NCI-H2227 treated with DMSO at 0.1 percent for 48 hours (cell line): ENCODE measurements at places on chromosomes 1 and 21.

- DNase-seq = no peak
Observed at GRCh38 chr1:147235822-147236221, 6.7 kb upstream of the CHD1L start.

- DNase-seq = no peak
Observed at GRCh38 chr1:152044386-152044785, 7.6 kb upstream of the S100A11 start.

- no peak for DNase-seq
Observed at GRCh38 chr1:226698659-226699058, 40.4 kb downstream of the ITPKB start.

GRCh38 chr1:236284291-236284721, 2.5 kb upstream of the ERO1B start:
- DNase-seq = no peak

GRCh38 chr1:61121631-61122030, 39.3 kb downstream of the NFIA start:
- DNase-seq = no peak

DNA sequence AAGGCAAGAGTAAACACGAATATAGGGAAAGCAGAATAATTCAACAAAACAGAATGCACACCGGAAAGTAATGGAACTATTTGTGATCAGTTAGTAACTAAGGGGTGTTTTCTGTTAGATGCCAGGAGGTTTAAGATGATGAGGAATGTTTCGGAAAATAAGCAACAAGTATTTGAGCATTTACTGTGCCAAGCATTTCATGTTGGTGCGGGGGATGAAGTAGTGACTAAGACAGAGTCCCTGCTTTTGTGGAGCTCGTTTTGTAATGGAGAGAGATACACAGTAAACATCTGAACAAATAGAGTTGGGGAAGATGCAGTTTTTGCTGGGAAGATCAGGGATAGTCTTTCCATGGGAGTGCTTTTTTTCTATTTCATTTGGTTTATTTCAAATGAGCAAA, 78.7 kb downstream of the DYRK1A start:
- DNase-seq = no peak

GRCh38 chr1:35220976-35221375, 28.0 kb upstream of the SFPQ start:
- DNase-seq = peak; percentile 22

- no peak for DNase-seq
Observed at GRCh38 chr1:110220324-110220723, 10.2 kb downstream of the KCNC4 start.

DNA sequence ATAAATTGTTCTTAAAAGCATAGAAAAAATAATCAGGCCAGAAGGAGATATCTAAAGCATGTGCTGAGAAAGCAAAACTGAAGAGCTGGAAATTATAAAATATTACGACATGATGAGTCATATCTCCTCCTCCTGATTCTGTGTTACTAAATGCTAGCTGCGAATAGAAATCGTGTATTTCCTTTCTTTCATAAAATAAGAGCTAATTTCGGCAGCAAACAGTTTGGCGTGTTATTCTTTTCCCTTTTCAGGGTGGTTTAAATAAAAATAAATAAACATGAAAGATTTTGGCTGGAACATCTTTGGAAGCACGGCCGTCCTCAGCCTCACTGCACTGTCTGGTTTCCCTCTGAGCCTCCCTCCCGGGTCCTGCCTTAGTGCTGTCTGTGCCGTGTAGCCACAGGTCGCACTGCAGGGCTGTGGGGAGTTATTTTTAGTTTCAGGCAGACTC, 56.0 kb downstream of the ADARB1 start:
- peak; percentile 63 for DNase-seq

- DNase-seq = no peak
Observed at GRCh38 chr1:205990226-205990625, 13.0 kb downstream of the RAB7B start.

GRCh38 chr1:247551721-247552120, 2.8 kb downstream of the GCSAML start:
- no peak for DNase-seq

DNA sequence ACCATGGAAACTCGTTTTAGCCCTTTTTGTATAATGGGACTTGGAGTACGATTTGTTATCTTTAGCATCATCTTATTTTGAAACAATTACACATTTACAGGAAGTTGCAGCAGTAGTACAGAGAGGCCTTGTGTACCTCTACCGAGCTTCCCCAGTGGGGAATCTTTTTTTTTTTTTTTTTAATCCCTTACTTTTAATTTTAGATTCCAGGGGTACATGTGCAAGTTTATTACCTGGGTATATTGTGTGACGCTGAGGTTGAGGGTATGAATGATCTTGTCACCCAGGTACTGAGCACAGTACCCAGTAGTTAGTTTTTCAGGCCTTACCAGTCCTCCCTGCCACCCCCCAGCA, 45.9 kb downstream of the HHAT start:
- DNase-seq = no peak

DNA sequence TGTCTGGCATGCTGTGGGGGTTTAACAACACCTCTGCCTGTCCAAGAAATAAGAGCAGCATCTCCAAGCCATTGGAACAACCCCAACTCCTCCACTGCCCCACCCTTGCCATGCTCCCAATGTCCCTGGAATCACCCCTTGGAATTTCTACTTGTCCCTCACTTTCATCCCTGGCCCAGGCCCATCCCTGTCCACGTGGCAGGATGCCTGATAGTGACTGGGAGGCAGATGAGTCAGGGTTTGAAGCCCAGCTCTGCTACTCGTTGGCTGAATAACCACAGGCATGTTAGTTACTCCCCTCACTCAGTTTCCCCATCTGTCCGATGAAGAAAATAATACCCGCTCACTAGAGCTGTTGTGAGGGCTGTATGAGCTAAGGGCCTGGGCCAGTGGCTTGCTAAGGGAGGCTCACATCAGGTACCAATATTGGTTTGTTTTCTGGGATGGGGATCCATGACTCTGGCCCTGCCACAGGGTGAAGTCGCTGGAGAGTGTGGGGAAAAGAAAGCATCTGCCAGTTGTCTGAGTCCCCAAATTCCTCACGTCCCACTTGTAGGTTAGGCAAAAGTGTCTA, 99.4 kb upstream of the TLR5 start:
- no peak for DNase-seq

GRCh38 chr21:41979751-41980369, 26.0 kb upstream of the C2CD2 start:
- no peak for DNase-seq

DNA sequence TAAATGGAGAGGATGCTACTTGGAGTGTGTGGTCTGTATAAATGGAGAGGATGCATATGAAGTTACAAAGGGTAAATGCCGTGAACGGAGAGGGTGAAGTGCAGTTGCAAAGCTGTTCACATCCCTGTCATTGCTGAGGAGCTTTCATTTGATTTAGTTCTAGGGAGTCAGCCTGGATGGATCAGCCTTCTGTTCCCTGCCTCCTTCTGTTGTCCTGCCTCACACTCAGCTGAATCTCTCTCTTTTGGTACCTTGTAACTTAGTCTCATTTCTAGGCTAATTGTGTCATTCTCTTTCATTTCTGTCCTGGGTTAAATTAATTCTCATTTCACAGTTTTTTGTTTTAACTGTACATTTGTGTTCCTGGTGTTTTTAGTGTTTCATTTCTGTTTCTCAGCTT, 133.2 kb upstream of the COL6A1 start:
- no peak for DNase-seq

- no peak for DNase-seq
Observed at GRCh38 chr1:96565546-96565945, 156.0 kb upstream of the PTBP2 start.

DNA sequence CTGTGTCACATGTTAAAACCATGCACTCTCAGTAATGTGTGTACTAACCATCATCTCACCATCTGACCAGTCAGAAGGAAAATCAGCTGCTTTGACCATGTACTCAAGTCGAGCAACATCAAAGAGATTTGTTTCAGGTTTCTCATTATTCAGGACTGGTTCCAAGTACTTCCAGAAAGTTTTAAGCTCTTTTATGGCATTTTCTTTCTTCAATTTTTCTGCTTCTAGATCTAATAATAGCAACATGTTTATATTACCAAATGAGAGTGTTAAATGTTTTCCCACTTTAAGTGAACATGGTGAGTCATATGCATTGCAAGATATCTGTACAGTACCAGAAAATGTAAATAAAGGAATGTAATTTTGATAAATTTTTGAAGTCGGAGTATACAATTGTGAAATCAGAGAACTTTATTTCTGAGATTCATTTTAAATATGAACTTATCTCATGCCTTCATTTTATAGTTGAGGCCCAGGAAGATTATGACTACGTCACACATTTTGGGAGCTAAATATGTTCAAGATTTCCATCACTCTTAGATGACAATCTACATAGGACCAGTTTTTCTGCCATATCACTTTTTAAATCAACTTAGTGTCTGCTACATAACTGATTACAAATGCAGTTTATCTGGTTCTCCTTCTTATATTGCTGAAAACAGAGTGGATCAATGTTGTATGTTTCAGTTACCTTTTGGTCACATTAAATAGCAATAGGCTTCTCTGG, 87.2 kb downstream of the SPAG17 start:
- DNase-seq = no peak

DNA sequence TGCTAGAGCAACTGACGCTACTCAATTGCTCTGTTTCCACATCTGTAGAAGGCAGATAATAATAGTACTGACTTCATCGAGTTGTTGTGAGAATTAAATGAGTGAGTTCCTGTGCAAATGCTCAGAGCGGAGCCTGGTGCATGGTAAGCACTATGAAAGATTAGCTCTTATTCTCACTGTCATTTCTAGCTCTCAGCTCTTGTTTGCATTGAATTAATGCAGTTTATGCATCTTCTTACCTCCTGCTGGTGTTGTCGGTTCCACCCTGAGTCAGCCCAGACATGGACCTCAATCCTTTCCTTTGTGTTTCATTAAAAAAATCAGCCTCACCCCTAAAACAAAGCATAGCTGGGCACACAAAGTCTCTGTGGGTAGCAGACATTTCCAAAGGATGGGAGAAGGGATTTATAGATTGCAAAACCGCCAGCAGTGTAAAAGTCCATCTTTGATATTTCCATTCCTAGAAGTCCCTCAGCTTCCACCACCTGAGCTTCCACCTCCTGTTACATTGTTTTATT, 254.4 kb upstream of the CSF3R start:
- no peak for DNase-seq

DNA sequence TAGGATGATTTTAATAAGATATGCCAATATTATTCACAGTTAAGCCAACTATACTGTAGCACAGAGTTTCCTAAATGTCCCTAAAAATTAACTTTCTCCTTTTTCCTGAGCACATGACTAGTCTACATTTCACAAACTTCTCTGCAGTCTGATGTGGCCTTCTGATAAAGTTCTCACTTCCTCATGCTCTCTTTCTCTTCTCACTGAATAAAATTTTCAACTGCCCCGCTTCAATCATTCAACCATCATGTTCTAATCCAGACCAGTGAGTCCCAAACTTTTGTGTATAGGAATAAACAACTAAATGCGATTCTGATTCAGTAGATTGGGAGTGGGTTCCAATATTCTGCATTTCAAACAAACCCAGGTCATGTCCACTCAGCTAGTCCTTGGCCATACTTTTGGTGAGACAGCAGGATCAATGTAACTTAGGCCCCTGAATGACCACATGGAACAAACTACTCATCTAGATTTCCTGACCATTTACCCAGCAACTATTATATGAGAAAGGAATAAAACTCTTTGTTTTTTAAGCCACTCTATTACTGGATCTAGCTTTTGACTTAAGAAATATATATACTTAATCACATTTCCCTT, 20.1 kb downstream of the TUT4 start:
- DNase-seq = no peak

- peak; percentile 65 for DNase-seq
Observed at GRCh38 chr1:54474310-54475251, 68.4 kb upstream of the SSBP3 start.

- no peak for DNase-seq
Observed at GRCh38 chr21:26080211-26080610, 90.4 kb downstream of the APP start.

DNA sequence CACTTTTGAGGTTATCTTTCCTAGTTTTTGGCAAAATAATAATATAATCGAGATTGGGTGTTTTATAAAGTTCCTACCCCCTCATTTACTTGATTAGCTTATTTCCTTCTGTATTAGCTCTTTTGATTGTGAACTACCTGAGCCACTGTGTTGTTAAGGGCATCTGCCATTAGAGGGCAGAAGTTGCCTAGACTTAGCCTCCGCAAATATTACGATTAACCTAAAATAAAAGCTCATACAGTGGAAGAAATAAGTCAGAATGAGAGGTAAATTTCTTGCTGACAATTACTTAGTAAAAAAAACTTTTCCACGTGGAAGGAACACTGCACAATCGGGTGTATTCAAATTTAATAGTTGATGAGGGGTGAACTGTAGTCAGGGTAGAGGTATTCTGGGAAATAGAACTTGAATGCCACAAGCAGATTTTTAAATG, 2.3 kb downstream of the H3-3A start:
- DNase-seq = peak; percentile 34

DNA sequence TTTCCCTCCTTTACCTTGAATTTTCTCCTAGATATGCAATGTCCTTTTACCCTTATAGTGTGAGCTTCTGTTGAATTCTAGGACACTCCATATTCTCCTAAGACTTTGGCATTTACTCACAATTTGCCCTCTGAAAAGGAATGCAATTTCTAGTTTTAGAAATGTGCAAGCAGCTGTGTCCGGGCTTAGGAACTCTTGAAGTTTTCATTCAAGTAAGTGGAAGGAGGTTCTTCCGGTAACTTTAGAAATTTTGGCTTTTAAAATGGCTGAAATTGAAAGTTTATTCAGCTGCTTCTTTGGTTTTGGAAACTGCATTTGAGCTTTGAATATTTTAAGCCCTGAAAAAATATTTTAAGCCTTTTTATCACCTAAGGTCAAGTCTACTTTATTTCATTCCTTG, 56.3 kb downstream of the DPH5 start:
- no peak for DNase-seq

GRCh38 chr1:68107771-68108170, 57.3 kb upstream of the DIRAS3 start:
- DNase-seq = no peak

DNA sequence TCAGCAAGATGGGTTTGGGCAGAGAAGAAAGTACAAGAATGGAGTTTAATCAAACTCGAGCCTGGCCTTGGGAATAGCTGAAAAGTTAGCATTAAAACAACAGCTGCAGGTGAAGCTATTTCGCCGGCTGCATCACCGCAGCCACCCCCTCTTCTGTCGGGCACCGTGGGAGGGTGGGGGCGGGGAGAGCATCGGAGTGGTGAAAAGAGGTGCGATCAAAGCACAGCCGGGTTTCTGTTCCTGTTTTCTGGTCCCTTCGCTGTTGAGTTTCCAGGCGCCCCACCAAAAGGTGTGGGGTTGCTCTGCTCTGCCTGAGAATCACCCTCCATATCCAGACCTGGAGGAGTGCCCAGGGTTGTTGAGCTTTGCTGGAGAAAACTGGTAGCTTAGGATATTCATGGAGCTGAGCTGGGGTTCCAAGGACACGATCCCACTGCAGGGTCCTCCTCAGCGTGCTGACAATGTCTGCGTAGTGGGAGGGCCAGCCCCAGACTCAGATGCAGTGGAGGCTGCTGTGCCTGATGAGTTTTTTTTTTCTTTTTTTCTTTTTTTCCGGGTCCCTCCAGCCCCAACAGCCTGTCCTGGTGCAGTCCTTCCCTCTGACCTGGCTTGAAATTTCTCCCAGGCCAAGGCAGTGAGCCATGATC, 127.5 kb upstream of the C1orf174 start:
- DNase-seq = no peak
